ENCODE measurements at places on chromosomes 5 and 9. TPM values are rescaled to one million over a fixed set of nuclear protein-coding genes. Genes with fewer than 3 reads are reported as not detected.

Gene ZNF354C
- total RNA-seq = not detected

Gene GGTA1
- total RNA-seq = not detected

Gene SNAPC4
- 9.6 TPM for total RNA-seq

Gene IFNA21
- not detected for total RNA-seq

Gene PTGR1
- not detected for total RNA-seq

Gene IFNE
- total RNA-seq = not detected

Gene SMIM27
- 3.5 TPM for total RNA-seq

Gene ZDHHC11B
- 0.34 TPM for total RNA-seq

GRCh38 chr5:72412283-72413055 is 92.3 kb downstream of the PTCD2 start:
- no peak for DNase-seq

DNA sequence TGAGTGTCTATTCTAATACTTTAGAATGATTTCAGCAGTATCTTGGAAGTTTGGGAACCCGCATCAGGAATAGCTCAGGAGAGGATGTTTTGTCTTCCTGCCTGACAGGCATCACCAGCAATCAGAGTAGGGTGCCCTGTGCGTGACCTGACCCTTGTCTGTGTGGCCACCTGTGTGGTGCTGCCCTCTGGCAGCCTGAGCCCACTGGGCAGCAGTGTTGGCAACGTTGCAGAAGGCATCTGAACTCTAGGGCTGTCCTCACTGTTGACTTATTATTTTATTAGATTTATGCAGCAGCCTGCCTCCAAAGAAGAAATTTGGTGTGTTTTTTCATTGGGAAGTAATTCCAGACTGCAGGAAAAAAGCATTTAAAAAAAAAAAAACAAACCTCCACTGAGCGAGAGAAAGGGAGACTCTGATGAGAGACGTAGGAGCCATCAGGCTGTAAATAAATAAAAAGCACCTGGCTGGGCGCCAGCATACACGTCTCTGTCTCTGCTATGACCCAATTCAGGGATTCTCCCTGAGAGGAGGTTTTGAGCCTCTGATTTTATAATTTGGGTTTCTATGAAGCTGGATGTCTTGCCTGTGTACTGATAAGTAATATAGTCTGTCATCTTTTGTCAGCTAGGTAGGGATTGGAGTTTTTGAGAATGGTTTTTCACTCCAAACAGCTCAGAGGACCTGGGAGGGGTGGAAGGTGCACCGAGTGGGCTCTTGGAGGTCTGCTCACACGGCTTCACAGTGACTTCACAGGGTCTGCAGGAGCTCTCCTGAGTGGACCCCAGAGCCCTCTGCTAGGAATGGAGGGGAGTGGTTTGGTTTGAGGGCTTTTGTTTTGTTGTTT is 49.0 kb downstream of the FAM78A start:
- DNase-seq = no peak

DNA sequence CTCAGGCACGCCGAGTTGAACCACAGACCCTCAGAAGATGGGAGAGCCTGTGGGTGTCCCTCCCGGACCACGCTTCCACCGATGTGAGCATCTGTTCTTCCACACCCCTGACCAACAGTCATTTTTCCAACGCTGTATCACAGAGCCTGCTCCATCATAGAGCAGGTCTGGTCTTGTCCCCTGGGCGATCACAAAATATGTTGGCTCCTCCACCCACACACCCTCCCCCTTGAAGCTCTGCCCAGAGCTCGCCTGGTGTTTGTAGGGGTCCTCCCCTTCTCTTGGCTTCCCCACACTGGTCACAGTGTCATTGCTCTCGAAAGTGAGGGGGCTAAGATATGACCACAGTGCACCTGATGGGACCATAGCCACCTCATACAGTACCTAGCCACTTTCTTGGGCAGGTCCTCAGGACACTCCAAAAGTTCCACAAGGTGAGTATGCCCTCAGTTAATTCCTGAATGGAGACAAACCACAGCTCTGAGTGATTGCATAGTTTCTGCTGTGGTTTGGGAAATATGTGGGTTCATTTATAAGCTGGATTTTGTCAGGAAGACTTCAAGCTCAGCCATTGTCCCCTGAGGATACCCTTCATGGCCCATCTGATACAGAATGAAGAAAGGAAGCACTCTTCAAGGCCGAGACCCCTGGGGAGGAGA is 3.5 kb upstream of the ZNF618 start:
- no peak for DNase-seq

DNA sequence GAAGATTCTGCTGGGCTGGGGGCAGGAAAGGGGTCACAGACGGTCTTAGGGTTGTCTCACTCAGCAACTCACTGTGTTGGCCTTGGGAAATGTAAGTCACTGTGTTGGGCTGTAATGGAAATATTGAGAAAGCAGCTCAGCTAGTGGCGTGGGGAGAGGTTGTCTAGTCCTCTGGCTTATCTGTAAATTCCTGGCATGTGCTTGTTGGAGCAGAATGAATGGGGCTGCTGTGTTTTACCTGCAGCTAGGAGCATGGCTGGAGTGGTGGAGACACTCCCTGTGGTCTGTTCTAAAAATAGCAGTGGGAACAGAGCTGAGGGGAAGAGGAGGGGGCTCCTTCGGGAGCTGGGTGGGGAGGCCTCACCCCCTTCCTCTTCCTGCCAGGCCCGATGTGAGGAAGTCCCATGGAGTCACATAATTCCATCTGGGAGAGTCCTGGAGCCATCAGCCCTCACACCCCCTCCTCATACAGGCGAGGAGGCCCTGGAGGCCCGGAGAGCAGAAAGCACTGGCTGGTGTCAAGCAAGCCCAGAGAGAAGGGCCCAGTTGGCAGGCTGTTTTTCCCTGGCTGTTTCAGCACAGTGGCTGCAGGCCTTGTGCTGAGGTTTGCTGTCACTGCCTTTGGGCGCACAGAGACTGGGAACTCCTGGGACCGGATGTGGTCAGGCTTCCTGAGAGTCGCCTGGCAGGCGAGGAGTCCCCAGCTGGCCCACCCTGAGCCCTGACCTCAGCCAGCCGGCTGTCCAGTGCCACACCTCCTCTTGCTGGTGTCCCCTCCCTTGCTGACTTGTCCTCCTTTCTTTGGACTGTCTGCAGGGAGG is 84.9 kb downstream of the RGS3 start:
- no peak for DNase-seq

- no peak for DNase-seq
These were observed 539.4 kb downstream of the BNC2 start for GRCh38 chr9:16331031-16331430.

DNA sequence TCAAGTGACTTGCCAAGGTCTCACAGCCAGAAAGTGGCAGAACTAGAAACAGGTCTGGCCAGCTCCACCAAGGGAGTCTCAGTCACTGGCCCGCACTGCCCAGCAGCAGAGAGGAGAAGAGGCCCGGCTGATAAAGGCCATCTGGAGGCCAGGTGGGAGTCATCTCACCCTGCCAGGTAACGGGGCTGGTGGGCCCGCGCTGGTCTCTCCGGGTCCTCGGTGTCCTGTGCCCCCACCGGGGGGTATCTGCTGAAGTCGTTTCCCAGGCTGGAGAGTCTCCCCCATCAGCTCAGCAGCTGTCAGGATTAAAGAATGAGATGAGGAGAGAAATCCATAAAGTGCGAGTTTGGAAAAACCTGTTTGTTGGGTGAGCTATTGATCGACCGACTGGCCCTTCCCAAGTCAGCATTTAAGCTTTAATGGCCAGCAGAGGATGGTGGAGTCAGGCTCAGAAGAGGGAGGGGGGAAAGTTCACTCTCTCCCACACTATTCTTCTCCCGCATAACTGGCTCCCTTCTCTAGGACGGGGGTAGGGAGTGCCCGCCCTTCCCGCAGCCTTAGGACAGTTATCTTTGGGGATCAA is 30.3 kb downstream of the LMX1B start:
- no peak for DNase-seq

DNA sequence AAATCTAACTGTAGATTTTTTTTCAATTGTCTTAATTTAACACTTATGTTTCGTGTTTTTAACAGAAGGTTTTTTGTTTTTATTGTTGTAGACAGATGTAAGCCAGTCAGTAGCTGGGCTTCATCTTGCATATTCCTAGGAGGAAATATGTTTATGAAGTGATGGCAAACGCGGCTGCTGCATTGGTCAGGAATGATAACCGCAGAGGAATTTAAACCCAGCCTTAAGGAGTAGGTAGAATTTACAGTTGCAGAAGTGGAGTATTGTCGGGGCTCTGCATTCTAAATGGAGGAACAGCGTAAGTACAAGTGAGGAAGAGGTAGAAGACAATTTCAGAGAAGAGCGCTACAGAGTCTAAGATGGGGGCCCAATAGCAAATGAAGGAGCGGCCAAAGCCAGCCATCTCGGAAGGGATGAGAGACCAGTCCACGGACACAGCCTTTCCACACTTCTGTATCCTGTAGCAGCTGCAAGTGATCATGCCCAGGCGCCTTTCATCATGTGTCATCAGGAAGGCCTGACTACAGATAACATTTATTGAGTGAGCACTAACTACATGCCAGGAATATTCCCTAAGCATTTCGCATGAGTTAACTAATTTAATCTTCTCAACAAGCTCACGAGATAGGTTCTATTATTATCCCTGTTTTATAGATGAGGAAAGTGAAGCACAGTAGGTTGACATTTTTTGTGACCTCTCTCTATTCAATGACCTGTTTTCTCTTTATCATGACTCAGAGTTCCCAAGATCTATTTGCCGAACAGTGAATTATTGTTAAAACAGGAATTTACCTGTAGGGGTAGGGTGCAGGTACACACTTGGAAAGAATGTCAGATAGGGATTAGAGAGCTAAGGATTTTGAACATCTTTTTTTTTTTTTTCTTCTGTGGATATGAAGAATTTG is 38.1 kb downstream of the CMYA5 start:
- no peak for DNase-seq
